ENCODE measurements at places on chromosomes 6 and 20. TPM values are rescaled to one million over a fixed set of nuclear protein-coding genes. Genes with fewer than 3 reads are reported as not detected.

The PHACTR1 gene
- 0.32 TPM for total RNA-seq

The RTF2 gene
- 107 TPM for total RNA-seq

The IPCEF1 gene
- total RNA-seq = 27.3 TPM

DNA sequence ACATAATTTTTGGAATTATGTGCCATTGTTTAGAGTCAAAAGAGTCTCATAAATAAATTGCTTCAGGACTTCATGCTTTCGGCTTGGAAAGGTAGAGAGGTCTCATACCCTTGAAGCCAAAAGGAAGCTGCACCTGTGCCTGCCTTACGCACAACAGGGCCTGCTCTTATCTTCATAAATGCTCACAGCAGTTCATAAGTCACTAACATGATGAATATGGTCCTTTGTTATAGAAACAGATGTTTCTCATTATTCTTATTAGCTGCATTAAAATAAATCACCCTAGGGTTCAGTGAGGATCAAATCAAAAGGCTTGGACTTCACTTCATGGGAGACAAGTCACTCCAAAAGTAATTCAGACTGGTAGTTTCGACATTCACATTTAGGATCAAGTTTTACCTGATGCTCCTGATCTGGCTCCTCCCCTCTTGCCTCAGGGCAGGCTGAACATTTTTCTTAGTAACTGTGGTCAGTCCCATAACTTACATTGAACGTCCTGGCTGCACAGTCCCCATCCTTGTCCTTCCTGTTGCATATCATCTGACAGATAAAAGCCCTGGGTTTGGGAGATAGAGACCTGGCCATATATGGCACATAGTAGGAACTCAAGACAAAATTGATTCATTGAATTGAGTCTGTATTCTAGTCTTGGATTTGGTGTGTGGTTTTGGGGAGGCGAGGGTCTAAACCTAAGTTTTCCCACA is 20.7 kb upstream of the SH3BGRL2 start:
- no peak for DNase-seq

DNA sequence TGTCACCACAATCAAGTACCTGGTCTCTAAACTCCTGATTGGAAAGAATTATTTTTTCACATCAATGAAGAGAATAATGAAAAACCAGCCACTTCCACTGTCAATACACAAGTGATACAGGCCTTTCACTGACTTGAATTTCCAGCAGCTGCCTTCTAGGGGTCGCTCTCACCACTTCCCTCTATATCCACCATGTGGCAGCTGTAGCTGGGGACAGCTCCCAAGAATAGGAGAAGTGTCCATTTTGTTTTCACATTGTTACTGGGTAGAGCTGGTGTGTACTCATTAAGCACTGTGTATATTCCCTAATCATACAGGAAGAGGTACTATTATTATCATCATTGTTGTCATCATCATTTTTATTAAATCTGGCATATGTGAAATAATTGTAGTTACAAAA is 438.4 kb upstream of the SPTLC3 start:
- DNase-seq = no peak

DNA sequence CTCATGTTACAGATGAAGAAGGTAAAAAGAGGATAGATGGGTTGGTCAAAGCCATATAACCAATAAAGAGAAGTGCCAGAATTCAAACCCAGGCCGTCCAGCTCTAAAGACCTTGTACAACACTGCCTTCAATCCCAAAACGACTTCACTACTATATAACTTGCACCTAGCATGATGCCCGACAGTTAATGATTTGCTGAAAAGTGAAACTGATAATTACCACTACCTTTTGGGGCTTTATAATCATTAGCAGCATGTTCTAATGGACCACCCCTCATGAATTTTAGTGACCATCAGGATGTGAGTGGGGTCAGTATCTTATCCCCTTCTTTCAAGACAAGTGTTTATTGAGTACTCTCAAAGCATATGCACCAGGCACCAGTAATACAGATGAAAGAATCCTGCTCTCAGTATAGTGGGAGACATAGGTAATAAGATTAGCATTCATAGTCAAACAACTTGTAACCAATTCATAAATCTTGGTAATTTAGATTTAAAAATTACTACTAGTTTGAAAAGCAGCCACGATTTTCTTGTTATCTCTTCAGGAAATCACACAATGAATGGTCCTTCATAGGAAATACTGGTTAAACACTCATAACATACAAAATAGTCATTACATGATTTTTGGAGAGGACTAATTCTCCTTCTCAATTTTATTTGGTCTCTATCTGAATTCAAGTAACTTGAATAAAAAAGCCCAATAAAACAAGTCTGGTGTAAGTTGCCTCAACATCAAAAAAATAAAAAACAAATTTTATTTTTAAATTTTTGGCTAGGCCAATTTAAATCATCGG is 98.0 kb downstream of the EPB41L2 start:
- no peak for DNase-seq

DNA sequence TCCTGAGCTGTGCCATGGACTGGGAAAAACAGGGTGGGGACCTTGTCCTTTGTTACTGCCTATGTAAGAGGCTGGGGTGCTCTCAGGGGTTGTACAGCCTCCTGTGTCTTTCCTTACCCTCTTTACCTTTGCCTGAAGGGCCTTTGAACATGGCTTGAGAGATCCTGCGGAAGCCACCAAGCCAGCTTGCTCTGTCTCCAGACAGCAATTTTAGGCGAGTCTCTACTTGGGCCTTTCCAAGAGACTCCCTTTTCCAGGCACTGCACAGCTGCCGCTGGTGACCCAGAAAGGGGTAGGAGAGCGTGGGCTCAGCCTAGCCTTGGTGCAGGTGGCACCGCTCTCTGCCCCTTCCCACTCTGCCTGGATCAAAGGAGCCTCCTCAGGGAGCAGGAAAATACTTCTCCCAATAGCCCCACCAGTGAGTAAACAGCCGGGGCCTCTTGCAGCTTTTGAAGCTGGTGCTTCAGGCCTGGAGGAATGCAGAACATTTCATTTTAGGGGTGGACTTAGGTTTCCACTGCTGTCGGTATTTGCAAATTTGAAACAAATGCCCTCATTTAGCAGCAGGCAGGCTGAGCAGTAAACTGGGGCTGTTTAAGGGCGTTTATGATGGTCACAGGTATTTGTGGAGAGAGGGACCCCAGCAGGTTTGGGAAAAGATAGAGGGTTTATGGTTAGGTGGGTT is 13.9 kb downstream of the PTK7 start:
- DNase-seq = no peak

- DNase-seq = no peak
Measured at GRCh38 chr20:20463933-20464374, 96.0 kb downstream of the INSM1 start.

DNA sequence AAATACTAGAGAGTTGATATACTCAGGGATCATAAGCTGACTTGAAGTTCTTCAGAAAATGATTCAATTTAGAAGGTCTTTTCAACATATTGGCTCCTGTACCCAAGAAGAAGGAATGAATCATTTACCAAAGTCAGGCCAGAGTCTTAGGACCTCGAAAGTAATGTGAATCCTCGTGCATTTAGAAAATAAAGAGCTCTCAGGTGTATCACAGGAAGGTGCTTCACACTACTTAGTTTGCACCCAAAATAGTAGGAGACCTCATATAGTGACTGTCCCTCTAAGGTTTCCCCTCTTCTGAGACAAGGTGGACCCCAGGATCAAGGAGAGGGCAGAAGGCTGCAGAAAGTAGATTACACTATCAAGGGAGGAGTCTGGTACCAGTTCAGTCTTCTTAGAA is 71.8 kb downstream of the F13A1 start:
- no peak for DNase-seq

- no peak for DNase-seq
Measured at GRCh38 chr6:168452685-168453377, 11.8 kb downstream of the SMOC2 start.

DNA sequence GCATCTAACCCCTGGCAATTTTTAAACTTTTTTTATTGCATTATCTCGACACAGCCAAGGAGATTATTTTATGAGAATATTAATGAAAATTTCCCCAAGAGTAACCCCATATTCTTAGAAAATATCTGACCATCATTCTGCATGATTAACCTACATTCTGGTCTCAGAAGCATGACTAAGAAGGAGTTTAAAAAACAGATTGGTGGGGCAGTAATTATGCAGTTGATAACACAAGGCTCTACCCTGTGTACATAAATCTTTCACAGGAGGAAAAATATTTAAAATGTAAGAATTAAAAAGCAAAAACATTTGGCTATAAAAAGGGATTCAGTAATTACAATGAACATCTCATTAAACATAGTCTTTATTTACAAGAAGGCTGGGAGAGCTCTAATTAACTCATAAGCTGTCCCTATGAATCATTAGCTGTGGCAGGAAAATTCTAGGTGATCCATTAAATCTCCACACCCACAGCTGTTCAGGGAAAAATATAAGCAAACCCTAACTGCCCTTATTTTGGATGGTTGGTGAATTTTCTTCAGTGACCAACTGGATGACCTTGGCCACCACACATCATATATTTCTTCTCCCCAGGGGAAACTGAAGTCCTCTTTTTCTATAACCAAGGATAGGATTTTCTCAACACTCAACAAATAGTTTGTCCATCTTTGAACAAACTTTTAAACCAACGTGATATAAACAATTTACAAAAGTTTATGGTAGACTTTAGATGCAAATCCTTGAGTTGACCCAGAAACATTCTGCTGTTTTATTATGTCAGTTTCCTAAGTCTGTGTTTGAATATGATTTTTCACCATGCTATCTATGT is 59.5 kb downstream of the PDE7B start:
- no peak for DNase-seq

DNA sequence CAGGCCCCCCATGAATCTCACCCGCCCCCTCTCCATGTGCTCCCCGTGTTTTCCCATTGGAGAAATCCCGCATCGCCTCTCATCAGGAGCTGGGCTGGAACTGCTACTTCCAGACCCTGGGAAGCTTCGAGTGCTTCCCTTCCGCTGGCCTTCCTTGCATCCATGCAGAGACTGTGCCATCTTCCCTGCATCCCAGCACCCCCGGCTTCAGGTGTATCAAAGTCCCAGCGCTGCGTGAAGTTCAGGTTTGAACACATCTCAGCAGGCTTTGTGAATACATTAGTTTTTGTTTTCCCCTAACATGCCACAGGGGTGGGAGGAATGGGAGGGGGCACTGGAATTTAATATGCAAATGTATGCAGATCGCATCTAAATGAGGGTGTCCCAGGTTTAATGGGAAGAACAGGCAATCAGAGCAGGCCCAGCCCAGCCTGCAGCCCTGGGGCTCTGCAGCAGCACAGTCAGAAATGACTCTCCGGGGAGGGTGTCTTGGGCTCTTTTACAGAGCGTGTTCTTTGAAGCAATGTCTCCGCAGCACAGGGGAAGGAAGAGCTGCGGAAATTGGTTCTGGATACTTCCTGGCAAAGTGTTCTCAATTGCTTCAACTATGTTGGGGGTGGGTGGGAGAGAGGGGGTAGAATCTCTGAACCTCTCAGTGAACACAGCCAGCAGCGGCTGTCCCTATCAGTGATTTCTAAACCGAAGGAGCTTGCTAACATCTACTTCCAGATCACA is 8.3 kb upstream of the MMP9 start:
- peak; percentile 43 for DNase-seq

DNA sequence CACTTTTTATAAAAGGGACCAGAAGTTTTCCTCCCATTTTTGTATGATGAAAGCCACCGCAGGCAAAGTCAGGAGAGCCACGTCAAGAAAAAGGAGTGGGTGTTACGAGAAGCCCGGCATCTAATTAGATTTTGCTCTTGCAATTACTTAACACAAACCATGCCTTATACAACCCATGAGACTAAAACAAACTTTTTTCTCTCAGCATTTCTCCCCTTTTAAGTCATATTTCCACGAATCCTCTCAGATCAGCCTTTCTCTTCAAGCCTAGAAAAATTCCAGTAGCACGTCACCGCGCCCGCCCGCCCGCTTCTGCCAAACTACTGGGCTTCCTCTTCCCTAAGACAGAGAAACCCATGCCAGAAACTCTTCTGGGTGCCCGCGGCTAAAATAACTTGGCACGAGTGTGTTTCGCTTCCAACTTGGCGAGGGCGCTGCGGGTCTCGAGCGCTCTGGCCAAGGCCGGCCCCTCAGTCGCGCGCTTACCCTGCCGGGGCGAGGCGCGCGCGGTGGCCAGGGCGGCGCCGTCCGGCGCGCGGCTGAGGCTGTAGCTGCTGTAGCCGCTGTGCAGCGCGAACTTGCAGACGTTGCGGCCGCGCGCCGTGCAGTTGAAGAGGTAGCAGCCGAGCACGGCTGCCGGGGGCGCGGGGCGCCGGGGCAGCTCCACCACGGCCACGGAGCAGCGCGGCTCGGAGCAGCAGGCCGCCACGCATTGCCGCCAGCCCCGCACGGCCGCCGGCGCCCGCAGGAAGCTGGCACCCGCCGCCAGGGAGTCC is 1.0 kb downstream of the LRP11 start:
- peak; percentile 33 for DNase-seq

GRCh38 chr6:24228681-24229255 is 102.8 kb downstream of the NRSN1 start:
- DNase-seq = no peak

GRCh38 chr20:62010551-62011402 is 54.9 kb downstream of the TAF4 start:
- peak; percentile 66 for DNase-seq

All from activated CD4-positive, alpha-beta T cell treated with anti-CD3 and anti-CD28 coated beads, Interleukin-2, amount 10 ng/mL, durations not matched to agents 7 days and 5 days (primary cell).